ENCODE measurements at places on chromosomes 7 and 10.

- no peak for DNase-seq
These were observed 6.8 kb upstream of the NAT16 start for GRCh38 chr7:101186844-101187428.

DNA sequence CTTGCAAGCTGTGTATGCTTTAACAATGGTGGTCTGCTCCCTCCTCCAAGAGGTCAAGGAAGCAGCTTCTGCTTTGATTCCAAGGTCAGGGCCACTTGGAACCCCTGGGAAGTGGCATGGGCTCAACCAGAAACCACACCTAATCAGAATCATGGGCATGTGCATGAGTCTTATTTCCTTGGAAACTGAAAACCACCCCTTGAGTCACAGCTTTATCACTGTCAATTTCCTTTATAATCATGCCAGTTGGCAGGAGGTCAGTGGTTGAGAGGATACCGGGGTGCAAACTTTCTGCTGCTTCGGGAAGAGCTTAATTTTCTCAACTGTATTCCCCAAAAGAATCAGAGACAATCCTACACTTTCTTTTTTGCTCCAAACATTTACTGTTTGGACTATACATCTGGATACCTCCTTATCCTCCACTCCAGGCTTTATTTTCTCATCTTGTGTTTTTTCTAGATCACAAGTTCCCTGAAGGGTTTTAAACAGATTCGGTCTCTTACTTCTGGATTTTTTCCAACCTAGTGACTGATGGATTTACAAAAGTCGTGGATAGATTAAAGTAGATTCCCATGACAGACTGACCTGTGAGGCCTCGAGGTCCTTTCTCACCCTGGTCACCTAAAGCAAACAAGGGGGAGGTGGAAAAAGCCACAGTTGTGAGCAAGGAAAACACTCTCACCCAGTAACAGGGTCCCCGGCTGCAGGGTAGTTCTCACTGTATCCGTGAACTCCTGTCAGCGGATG lies 36.0 kb downstream of the COL17A1 start:
- DNase-seq = no peak

GRCh38 chr7:112132051-112132694 lies 74.0 kb downstream of the DOCK4 start:
- peak; percentile 49 for DNase-seq

- no peak for DNase-seq
These were observed 130.8 kb downstream of the CALN1 start for GRCh38 chr7:72281308-72281707.

GRCh38 chr10:24034571-24034970 lies 174.4 kb upstream of the KIAA1217 start:
- DNase-seq = no peak

GRCh38 chr7:159160450-159160849 lies 15.8 kb upstream of the VIPR2 start:
- no peak for DNase-seq

DNA sequence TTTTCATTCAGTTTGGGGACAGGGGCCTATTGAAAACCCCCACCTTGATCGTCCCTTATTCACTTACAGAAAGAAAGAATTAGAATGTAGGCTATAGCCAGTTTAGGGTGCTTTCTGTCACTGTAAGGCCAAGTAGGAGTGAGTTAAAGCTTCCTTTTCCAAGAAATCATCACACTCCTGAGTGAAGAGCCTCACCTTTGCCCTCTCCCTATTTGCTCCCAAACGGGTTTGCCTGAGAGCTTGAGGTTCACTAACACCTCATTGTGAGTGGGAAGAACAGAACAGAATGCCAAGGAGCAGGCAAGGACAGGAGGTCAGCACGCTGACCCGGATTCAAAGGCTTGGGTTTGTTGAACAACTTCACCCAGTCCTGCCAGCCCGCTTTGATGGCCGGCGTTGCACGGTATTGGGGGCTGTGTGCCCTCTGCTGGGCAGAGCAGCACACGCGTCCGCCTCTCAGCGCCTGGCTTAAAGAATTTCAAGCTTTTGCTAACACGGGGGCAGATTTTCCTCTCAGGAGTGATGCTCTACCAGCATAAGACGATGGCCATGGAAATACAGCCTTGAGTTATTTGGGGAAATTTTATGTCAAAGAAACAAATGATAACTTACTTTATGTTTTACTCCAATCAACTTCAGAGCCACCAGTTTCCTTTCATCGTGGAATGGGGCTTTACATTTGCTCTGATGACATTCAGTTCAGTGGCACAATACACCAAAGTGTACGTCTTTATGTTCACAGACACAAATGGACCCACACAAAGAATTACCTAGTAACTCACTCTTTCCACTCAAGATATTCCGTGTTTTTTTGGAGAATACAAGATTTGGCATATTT lies 470.0 kb downstream of the SUGCT start:
- DNase-seq = peak; percentile 6

GRCh38 chr7:55444786-55445185 lies 79.6 kb downstream of the LANCL2 start:
- no peak for DNase-seq

- DNase-seq = no peak
These were observed 55.0 kb downstream of the CDH23 start for GRCh38 chr10:71451754-71452153.

DNA sequence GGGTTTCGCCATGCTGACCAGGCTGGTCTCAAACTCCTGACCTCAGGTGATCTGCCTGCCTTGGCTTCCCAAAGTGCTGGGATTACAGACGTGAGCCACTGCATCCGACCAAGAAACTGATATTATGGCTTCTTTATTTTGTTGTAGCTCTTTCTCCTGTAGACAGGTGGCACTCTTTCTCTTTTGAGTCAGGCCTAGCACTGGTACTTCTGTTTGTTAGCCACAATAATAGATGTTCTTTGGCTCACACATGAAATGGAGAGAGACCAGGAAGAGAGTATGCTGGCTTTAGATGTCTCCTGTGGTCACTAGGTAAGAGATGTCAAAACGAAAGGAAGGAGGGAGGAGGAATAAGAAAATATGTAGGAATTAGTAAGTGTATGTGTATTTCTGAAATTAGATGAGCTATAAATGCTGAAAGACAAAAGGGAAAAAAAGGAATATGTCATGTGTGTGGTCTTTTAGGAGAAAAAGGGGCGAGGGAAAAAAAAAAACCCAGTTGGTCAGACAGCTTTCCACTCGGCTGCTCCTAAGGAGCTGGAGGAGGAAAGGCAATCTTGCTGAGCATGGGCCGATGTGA lies 78.7 kb downstream of the CLEC2L start:
- DNase-seq = no peak

DNA sequence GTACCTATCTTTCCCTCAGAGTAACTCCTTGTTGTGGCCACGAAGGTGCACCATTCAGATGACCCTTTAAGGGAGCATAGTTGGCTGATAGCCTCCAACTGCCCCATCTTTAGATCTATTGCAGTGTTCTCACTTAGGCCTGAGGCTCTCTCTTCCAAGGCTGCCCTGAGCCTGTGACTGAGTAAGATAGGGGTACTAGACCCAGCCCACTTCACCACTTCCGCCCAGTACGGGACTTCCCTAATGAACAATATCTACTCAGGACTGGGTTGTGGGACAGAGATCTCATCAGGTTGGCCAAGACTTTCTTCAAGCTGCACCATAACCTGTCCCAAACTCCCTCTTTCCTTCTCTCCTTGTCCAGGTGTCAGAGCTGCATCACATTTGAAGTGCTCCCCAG lies 5.7 kb upstream of the GNAI1 start:
- no peak for DNase-seq

DNA sequence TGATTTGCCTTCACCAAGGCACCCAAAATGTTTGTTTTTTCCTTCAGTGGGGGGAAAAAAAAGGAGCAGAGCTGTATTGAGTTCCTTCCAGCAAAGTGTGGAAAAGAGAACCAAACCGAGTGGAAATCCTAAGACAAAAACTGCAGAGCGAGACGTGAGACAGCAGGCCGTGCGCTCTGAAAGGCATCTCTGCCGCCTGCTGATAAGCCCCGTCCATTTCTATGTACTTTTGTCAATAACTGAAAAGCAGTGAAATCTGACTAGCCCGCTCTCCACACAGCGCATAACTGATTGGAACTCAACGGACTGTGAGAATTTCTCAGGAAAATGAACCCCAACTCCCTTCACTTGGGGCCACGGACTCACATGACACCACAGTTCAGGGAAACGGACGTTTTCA lies 83.2 kb downstream of the COBL start:
- DNase-seq = peak; percentile 22

DNA sequence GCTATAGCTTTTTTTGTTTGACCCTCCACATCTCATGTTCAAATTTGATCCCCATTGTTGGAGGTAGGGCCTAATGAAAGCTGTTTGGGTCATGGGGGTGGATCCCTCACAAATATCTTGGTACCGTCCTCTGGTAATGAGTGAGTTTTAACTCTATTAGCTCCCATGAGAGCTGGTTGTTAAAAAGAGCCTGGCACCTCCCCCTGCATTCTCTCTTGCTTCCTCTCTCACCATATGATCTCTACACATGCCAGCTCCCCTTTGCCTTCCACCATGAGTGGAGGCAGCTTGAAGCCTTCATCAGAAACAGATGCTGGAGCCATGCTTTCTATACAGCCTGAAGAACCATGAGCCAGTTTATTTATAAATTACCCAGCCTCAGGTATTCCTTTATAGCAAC lies 43.0 kb upstream of the IMMP2L start:
- DNase-seq = no peak

DNA sequence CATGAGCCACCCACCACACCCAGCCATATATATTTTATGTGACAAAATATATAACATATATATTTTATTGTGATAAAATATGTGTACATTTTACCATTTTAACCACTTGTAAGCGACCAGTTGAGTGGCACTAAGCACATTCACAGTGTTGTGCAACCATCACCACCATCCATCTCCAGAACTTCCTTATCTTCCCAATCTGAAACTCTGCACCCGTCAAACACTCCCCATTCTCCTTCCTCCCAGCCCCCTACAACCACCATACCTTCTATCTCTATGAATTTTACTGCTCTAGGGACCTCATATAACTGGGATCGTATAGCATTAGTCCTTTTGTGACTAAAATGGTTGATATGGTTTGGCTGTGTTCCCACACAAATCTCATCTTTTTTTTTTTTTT lies 20.8 kb upstream of the CYTH3 start:
- DNase-seq = no peak

DNA sequence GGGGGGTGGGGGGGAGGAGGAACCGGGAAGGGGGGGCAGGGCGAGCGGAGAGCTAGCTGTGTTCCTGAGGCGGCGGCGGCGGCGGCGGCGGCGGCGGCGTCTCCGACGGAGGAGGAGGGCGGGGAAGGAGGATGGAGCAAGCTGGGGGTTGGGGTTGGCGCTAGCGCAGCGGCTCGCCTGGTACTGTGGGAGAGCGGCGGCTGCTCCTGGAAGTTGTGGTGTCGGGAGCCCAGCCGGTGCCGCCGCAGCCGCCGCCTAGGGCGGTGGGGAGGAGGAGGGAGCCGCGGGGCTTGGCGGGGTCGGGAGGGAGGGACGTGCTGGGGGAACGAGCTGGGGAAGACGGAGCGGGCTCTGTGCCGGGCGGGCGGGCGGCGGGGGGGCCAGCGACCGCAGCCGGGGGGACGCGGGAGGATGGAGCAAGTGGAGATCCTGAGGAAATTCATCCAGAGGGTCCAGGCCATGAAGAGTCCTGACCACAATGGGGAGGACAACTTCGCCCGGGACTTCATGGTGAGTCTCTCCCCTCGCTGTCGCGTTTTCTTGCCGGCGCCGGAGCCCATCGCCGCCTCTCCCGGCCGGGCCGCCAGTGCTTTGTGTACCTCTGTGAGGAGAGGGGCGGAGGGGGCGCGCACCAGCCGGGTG lies at the start of gene PTPN12:
TSS of gene PTPN12 (plus strand) at position 160 of the 642 bp plus-strand sequence. CDS start at position 412, 252 bp downstream.
- no peak for DNase-seq

DNA sequence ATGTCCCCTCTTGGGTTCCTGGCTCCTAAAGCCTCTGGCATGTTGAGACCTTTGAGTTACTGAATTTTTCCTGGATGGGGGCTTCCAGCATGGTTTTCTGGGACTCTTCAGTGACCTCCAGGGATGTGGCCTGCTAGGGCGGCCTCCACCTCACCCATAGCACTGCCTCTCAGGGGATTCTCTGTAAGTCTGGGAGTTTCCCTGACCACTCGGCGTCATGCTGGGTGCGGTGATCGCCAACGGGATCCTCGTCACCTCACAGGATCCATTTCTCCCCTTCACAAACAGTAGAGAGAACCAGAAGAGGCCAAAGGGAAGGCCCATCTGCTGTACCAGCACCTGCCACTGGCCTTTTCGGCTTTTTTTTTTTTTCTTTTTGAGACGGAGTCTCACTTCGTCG lies 84.3 kb downstream of the NPTX2 start:
- DNase-seq = no peak

DNA sequence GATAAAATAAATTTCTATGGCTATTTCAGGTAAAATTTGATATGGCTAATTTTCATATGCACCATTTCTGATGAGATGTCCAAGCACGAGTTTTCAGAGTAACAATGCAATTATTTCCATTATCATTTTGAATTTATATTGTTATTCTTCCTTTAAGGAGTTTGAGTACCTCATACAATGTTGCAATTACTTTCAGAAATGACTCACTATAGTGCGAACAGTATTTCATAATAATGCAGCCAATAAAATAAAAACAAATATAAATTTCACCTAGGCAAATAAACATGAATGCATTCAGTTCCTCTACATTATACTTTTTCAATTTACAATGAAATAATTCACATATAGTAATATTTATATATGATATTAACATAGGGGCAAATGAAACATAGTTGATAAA lies 78.8 kb upstream of the LRRN3 start:
- no peak for DNase-seq

DNA sequence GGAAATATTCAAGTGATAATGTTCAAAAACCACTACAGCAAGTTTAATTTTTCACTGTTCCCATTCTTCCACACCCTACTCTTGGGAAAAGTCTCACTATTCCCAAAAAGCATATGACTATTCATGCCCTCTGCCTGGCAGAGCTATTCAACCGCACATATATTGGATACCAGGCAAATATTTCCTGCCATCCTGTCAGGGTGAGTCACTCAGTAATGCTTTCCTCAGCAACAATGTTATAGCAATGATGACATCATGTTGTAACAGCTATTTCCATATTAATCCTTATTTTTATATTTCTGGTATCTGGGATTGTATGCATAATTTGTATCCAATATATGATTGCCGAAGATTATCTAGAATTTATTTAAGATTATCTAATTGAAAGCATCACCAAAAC lies 114.0 kb upstream of the PLXDC2 start:
- no peak for DNase-seq

GRCh38 chr7:27114881-27115220 lies 12.4 kb upstream of the HOXA2 start:
- no peak for DNase-seq

- no peak for DNase-seq
These were observed 420.0 kb downstream of the EXOC4 start for GRCh38 chr7:133672866-133673265.

- no peak for DNase-seq
These were observed 20.7 kb upstream of the GRID1 start for GRCh38 chr10:86387178-86387794.

GRCh38 chr7:18459484-18460245 lies 35.9 kb upstream of the HDAC9 start:
- DNase-seq = no peak

Measured in hippocampal formation (tissue), 2 donors.